ENCODE measurements at places on chromosomes 11 and 22.

GRCh38 chr11:106608677-106609076, 409.6 kb downstream of the GUCY1A2 start:
- DNase-seq: no peak

DNA sequence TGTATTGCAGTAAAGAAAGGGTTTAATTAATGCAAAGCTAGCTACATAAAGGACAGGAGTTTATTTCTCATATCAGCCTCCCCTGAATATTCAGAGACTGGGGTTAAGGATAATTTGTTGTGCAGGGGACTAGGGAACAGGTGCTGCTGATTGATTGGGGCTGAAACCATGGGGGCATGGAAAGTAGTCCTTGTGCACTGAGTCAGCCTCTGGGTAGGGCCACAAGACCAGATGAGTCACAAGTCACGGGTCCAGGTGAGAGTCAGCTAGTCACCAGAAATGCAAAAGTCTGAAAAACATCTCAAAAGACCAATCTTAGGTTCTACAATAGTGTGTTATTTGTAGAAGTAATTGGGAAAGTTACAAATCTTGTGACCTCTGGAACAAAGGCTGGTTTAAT, 32.9 kb upstream of the SYT13 start:
- DNase-seq: no peak

- DNase-seq: no peak
Measured at GRCh38 chr11:73188301-73188700, 29.8 kb upstream of the P2RY2 start.

- no peak for DNase-seq
Measured at GRCh38 chr11:10502770-10503169, 38.2 kb downstream of the RNF141 start.

GRCh38 chr22:32949391-32950173, 108.6 kb downstream of the SYN3 start:
- DNase-seq: no peak

DNA sequence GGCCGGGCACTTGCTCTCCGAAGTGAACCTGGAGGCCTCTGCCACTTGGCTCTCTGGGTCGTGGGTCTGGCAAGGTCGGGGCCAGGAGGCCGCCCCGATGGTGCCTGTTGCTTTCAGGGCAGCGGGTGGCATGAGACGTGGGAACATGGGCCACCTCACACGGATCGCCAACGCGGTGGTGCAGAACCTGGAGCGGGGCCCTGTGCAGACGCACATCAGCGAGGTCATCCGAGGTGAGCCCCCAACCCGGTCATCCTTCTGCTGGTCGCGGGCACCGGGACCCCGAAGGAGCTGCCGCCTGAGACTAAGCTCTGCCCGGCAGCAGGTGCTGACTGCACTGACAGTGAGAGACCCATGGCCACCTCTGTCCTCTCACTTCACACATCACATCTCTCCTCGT, 40.0 kb downstream of the SBF1 start:
- no peak for DNase-seq

Measured in COR-L47 (cell line).